ENCODE measurements at places on chromosomes 2 and 18. TPM values are rescaled to one million over a fixed set of nuclear protein-coding genes. Genes with fewer than 3 reads are reported as not detected.

- no peak overlapping the region for H3K4me3 ChIP-seq
- no peaks in the 10 kb centered on the region for H3K36me3 ChIP-seq
- no peaks in the 10 kb centered on the region for H3K4me1 ChIP-seq
- no peak overlapping the region for H3K27ac ChIP-seq
Observed at GRCh38 chr2:96939415-96939814, 47.0 kb downstream of the FAM178B start.

DNA sequence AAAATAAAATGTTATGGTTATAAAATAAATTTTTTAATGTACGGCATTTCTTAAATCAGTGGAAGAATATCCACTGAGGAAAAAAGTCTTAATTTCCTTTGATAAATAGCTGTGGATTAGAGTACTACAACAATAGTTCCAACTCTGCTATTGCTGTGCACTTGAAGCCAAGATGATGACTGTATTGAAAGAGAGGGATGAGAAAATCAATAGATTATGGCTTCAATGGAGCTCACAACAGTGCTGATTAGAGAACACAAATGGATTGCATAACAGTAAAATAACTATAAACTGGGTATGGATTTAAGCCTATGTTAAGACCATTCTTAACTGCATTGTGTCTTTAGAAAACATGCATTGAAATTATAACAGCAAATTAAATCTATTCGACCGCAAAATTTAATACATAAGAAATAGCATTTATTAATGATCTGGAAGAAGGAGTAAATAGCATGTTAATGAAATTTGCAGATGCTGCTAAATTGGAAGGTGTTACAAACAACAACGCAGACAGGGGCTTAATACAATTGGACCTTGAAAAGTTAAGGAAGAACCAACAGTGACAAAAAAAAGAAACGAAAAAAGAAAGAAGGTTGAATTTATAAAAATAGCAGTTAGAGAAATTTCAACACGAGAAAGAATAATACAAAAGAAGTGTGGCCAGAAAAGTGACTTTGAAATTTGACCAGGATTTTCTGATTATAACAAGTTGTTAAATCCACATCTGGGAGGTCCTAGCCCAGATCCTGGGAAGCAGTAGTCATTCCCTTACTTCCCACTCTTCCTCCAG lies 8.6 kb upstream of the MAP3K20 start:
- no peak overlapping the region for H3K27ac ChIP-seq
- no peaks in the 10 kb centered on the region for H3K4me1 ChIP-seq
- H3K36me3 ChIP-seq, result no peaks in the 10 kb centered on the region
- no peak overlapping the region for H3K4me3 ChIP-seq
- H3K27me3 ChIP-seq, result no peaks in the 10 kb centered on the region

GRCh38 chr18:7544686-7545085 lies 22.4 kb upstream of the PTPRM start:
- no peak overlapping the region for H3K27ac ChIP-seq
- no peaks in the 10 kb centered on the region for H3K27me3 ChIP-seq
- H3K36me3 ChIP-seq, result no peaks in the 10 kb centered on the region
- no peak overlapping the region for H3K4me3 ChIP-seq
- H3K4me1 ChIP-seq, result no peaks in the 10 kb centered on the region

- H3K27ac ChIP-seq, result peak overlapping the region; percentile 50
- DNase-seq, result no peak
- no peaks in the 10 kb centered on the region for H3K27me3 ChIP-seq
- no peaks in the 10 kb centered on the region for H3K36me3 ChIP-seq
- peaks cover 12% of the 10 kb centered on the region for H3K4me1 ChIP-seq
Observed at GRCh38 chr18:23302851-23303527, 150.1 kb upstream of the RIOK3 start.

The HRH4 gene
- 7.5 TPM for total RNA-seq

Measured in left lung (tissue), 14 donors.